ENCODE measurements at places on chromosomes 7 and 10.

DNA sequence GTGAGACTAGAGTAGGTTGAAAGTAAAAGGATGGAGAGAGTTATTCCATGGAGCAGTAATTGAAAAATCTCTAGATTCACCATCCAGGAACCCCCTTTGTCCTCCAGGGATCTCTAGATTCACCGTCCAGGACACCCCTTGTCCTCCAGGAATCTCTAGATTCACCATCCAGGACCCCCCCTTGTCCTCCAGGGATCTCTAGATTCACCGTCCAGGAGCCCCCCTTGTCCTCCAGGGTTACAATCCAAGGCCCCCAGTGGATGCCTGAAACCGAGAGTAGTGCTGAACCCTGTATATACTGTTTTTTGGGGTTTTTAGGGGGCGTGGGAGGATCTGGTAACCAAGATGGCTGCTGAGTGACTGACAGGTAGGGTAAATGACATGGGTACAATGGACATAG is 38.3 kb upstream of the PPP2R2D start:
- no peak for DNase-seq

DNA sequence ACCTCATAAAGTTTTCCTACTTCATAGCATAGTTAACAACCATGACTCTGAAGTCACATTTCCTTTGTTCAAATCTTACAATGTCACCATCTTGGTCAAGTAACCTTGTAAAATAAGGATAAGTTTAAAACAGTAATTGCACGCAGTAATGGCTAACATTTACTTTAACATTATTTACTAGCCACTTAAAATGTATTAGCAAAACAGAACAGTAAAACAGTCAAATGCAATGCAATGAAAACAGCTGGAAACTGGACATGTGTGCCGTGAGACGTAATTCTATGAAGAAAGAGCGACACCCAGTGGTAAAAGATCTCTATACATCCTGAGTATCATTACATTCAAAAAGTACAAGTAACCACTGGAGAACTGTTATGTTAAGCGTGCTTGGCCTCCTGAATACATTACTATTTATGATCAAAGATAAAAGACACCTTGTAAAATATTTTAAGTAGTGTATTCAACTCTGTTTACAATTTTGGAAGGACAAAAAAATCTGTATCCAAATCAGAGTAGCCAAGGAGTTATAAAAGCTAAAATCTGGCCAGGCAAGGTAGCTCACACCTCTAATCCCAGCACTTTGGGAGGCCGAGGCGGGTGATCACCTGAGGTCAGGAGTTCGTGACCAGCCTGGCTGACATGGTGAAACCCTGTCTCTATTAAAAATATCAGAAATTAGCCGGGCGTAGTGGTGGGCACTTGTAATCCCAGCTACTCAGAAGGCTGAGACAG is 27.2 kb downstream of the ATE1 start:
- peak; percentile 62 for DNase-seq

DNA sequence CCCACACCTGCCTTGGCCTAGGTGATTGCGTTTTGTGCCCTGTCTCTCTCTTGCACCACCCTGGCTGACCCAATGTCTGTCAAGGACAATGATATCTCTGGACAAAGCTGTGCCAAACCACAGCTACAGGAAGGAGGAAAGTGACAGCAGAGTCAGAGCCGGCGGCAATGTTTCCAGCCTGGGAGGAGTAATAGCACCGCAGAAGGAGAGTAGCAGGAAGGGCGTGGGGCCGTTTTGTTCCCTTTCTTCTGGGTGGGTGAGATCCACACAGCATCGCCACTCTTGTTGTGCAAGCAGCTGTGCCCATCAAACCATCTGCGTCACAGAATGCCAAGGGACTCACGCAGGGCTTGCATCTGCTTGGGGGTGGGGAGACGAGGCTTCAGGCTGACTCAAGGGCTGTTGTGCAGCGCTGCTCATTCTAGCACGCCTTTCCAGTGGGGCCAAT is 341.6 kb upstream of the AUTS2 start:
- DNase-seq = peak; percentile 70

GRCh38 chr7:38728145-38728544 is 97.0 kb upstream of the AMPH start:
- peak; percentile 12 for DNase-seq

DNA sequence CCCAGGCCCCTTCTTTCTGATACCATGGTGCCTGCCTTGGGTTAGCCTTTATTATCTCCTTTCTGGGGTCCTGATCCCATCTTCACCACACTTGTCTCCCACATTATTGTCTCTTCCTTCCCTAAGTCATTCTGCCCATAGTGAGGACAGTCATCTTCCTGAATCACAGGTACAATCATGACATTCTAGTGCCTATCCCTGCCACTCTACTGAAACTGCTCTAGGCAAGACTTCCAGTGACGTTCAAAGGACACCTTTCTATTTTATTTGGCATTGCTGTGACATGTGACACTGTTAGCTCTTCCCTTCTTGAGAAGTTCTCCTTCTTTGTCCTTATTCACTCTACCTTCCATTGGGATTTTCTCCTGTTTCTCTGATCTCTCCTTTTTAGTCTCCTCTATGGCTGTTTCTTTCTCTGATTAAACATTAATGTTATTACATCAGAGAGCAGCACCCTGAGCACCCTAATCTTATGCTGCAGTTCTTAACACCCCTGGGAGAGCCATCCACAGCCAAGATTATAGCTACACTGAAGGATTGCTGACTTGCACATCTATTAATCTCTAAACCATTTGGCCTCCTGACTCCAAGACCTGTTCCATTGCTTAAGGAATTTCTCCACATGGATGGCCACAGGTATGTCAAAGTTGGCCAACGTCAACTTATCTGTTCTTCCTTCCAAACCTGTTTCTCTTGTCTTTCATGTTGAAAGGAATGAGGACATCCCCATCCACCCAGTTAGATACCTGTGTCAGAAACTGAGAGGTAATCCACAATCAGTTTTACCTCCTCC is 10.9 kb downstream of the MACC1 start:
- DNase-seq = no peak
